Tibial artery (tissue), 4 donors: ENCODE measurements at places on chromosomes 3 and 15.

- H3K36me3 ChIP-seq = no peaks in the 10 kb centered on the region
- no peaks in the 10 kb centered on the region for H3K27me3 ChIP-seq
- DNase-seq = no peak
- H3K4me3 ChIP-seq = no peak overlapping the region
- no peak overlapping the region for H3K27ac ChIP-seq
Observed at GRCh38 chr3:29514912-29515311, 234.0 kb downstream of the RBMS3 start.

DNA sequence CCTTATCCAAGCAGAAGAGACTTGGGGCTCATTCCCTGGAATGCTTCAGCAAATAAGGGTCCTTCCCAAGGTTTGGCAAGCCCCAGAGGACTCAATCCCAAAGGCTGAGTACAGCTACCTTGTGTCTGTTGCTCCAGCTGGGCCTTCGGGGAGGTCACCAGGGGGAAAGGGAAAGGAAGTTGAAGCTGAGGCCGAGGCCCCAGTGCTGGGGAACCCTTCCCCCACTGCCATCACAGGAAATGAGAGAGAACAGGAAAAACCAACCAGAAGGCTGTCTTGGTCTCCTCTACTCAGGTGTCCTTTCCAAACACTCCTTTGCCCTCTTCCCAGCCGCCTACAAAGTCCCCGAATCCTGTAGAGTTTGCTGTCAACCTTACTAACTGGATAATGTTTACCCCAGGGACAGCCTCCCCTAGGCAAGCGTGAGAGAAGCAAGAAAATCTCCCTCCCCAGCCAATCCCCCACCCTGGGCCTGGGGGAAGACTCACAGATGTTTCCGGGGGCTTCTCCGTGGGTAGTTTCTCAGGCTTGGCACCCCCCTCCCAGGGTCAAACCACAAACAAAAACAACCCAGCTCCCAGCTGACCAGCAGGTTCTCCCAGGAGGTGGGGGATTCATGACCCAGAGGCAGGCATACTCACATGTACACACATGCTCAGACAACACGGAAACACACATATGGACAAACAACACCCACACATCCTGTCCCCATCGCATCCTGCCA, 5.5 kb downstream of the CSRNP1 start:
- peak overlapping the region; percentile 100 for H3K27ac ChIP-seq
- peak overlapping the region; percentile 42 for H3K4me3 ChIP-seq
- H3K4me1 ChIP-seq = peaks cover 54% of the 10 kb centered on the region
- H3K36me3 ChIP-seq = peaks cover 37% of the 10 kb centered on the region
- no peaks in the 10 kb centered on the region for H3K27me3 ChIP-seq

DNA sequence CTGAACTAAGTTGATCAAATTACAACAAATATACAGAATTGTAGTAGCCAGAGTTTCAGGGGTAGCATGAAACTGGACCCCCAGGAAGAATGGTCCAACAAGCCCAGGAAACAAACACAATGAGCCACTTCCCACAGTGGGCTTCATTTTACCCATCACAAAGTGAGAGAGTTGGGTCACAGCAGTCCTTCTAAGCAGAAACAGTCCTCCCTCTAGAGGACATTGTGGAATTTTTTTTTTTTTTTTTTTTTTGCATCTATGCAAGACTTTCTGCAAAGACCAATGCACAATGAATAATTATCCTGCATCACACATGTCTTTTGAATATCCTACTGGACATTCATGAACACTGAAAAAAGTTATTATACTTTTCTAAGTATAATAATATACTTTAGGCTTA, 73.8 kb upstream of the ATP13A5 start:
- H3K4me3 ChIP-seq = no peak overlapping the region
- H3K4me1 ChIP-seq = no peaks in the 10 kb centered on the region
- no peaks in the 10 kb centered on the region for H3K27me3 ChIP-seq
- DNase-seq = no peak

DNA sequence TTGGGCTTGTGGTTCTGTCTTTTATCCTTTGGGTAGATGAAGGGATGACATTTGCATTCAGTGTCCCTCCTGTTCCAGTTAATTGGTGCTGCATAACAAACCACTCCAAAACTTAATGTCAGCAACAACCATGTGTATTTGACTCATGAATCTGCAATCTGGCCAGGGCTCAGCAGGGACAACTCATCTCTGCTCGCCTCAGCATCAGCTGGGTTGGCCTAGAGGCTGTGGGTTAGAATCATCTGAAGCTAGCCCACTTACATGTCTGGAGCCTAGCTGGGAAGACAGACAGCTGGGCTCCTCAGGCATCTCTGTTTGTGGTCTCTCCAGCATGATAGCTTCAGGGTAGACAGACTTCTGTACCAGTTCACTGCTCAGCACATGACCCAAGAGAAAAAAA, 92.0 kb downstream of the TMEM108 start:
- no peaks in the 10 kb centered on the region for H3K27me3 ChIP-seq
- no peak overlapping the region for H3K27ac ChIP-seq
- H3K36me3 ChIP-seq = no peaks in the 10 kb centered on the region
- H3K4me3 ChIP-seq = no peak overlapping the region
- no peaks in the 10 kb centered on the region for H3K4me1 ChIP-seq

GRCh38 chr3:29240248-29240647, 40.6 kb upstream of the RBMS3 start:
- H3K4me3 ChIP-seq = no peak overlapping the region
- no peak for DNase-seq
- H3K27me3 ChIP-seq = no peaks in the 10 kb centered on the region
- H3K27ac ChIP-seq = no peak overlapping the region
- H3K36me3 ChIP-seq = no peaks in the 10 kb centered on the region

GRCh38 chr3:180058238-180058637, 21.5 kb upstream of the PEX5L start:
- no peak overlapping the region for H3K4me3 ChIP-seq
- no peak for DNase-seq
- H3K4me1 ChIP-seq = no peaks in the 10 kb centered on the region
- H3K36me3 ChIP-seq = no peaks in the 10 kb centered on the region
- H3K27ac ChIP-seq = no peak overlapping the region

GRCh38 chr3:112687211-112687610, 46.3 kb upstream of the CCDC80 start:
- H3K36me3 ChIP-seq = no peaks in the 10 kb centered on the region
- H3K4me3 ChIP-seq = no peak overlapping the region
- no peaks in the 10 kb centered on the region for H3K4me1 ChIP-seq
- no peaks in the 10 kb centered on the region for H3K27me3 ChIP-seq
- no peak overlapping the region for H3K27ac ChIP-seq

- H3K27me3 ChIP-seq = no peaks in the 10 kb centered on the region
- H3K4me1 ChIP-seq = no peaks in the 10 kb centered on the region
- no peaks in the 10 kb centered on the region for H3K36me3 ChIP-seq
- H3K27ac ChIP-seq = no peak overlapping the region
Observed at GRCh38 chr3:54633444-54634121, 294.3 kb downstream of the LRTM1 start.

DNA sequence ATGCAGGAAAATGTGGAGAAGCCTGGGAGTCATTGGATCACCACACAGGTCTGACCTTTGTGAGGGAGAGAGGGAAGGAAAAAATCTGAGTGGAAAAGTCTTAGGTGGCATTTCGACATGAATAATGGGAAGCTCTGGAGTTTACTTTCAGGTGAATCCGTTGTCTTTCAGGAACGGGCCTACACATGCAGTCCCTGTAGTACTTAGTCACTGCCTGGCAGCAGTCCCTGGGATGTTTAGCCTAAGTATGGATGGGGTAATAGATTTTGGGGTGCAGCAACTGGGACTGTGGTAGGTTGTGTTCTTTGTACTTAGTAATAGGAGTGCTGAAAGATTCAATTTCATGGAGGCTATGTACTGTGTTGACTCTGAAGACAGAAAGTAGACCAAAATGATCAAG, 227.5 kb upstream of the EPHA3 start:
- H3K4me3 ChIP-seq = no peak overlapping the region
- H3K36me3 ChIP-seq = no peaks in the 10 kb centered on the region
- no peaks in the 10 kb centered on the region for H3K27me3 ChIP-seq
- no peak overlapping the region for H3K27ac ChIP-seq
- DNase-seq = no peak

DNA sequence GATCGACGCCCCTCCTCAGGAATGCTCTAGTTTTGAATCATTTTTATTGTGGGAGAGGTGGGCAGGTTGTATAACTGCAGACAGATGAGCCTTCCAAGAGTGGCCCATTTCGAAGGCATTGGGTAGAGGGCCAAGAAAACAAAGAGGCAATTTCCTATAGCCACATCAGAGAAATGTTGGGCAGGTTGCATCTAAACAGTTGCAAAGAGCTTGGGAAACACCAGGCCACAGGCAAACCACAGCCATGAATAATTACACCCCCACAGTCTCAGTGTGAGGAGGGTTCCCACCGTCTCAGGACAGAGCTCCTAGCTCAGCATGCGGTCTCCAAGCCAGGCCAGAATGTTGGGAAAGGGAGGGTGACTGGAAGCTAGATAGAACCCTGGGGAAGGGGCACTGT, 257.3 kb downstream of the ABHD5 start:
- no peaks in the 10 kb centered on the region for H3K36me3 ChIP-seq
- H3K27me3 ChIP-seq = no peaks in the 10 kb centered on the region
- H3K27ac ChIP-seq = no peak overlapping the region
- no peak for DNase-seq
- no peak overlapping the region for H3K4me3 ChIP-seq

DNA sequence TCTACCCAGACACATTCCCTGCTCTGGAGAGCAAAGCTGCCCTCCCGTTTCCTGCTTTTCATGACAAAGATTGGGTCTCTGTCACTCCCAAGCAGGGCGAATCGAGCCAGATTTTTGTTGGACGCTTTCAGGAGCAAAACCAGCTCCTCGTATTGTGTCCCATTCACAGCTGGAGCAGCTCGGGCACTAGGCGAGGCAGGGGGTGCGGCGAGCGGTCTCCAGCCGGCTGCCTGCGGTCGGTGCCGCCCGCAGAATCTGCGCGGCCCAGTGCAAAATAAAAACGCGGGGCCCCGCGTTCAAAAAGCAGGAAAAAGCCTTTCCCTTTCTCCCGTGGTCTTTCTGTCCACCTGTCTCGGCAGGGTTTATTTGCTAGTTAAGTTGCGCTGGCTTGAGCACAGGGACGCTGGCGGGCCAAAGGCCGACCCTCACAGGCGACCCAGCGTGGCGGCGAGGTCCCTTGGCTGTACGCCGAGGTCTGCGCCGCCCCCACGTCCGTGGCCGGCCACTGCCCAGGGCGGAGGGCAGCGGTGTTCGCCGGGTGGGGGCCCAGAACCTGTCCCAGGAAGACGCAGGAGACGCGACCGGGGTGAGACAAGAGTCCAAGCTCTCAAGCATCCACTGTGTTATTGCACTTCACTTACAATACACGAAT, 71.2 kb downstream of the CYP19A1 start:
- H3K27ac ChIP-seq = peak overlapping the region; percentile 62
- no peaks in the 10 kb centered on the region for H3K27me3 ChIP-seq
- H3K4me1 ChIP-seq = peaks cover 21% of the 10 kb centered on the region
- peak overlapping the region; percentile 59 for H3K4me3 ChIP-seq
- DNase-seq = no peak
- no peaks in the 10 kb centered on the region for H3K36me3 ChIP-seq

DNA sequence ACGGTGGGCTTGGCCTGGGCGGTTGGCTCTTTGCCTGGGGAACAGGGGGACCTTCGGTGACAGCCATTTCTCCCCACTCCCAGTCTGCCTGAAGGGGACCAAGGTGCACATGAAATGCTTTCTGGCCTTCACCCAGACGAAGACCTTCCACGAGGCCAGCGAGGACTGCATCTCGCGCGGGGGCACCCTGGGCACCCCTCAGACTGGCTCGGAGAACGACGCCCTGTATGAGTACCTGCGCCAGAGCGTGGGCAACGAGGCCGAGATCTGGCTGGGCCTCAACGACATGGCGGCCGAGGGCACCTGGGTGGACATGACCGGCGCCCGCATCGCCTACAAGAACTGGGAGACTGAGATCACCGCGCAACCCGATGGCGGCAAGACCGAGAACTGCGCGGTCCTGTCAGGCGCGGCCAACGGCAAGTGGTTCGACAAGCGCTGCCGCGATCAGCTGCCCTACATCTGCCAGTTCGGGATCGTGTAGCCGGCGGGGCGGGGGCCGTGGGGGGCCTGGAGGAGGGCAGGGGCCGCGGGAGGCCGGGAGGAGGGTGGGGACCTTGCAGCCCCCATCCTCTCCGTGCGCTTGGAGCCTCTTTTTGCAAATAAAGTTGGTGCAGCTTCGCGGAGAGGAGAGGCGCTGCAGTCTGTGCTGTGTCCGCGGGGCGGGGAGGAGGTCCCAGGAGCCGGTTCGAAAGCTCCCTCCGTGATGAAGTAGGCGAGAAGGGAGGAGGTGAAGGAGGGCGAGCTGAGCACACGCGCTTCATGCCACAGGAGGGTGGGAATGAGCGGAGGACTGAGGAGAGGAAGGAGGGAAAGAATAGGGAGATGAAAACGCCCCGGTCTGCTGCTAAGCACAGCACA, 9.6 kb downstream of the CLEC3B start:
- peaks cover 22% of the 10 kb centered on the region for H3K4me1 ChIP-seq
- H3K27me3 ChIP-seq = no peaks in the 10 kb centered on the region
- peak overlapping the region; percentile 72 for H3K27ac ChIP-seq
- H3K36me3 ChIP-seq = peaks cover 5% of the 10 kb centered on the region
- DNase-seq = no peak
- H3K4me3 ChIP-seq = peak overlapping the region; percentile 48

DNA sequence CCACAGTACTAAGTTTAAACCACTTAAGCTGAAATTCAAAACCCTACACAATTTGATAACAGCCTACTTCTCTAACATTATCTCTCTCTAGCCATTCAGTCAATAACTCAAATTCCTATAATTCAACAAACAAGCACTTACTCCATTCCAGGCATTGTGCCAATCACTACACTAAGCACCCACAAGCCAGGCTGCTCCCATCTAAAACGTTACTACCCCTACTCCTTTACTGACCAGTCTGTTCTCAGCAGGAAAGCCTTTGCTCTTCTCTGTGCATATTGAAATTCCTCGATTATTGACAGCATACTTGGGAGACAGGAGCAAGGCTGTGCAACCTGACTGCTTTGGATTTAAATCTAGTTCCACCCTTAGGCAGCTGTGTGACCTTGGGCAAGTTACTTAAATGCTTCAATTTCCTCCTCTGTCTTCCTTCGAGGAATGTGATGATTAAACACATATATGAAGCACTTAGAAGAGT, 177.2 kb upstream of the THBS1 start:
- H3K4me3 ChIP-seq = no peak overlapping the region
- no peaks in the 10 kb centered on the region for H3K36me3 ChIP-seq
- no peaks in the 10 kb centered on the region for H3K4me1 ChIP-seq
- H3K27me3 ChIP-seq = no peaks in the 10 kb centered on the region
- H3K27ac ChIP-seq = no peak overlapping the region

DNA sequence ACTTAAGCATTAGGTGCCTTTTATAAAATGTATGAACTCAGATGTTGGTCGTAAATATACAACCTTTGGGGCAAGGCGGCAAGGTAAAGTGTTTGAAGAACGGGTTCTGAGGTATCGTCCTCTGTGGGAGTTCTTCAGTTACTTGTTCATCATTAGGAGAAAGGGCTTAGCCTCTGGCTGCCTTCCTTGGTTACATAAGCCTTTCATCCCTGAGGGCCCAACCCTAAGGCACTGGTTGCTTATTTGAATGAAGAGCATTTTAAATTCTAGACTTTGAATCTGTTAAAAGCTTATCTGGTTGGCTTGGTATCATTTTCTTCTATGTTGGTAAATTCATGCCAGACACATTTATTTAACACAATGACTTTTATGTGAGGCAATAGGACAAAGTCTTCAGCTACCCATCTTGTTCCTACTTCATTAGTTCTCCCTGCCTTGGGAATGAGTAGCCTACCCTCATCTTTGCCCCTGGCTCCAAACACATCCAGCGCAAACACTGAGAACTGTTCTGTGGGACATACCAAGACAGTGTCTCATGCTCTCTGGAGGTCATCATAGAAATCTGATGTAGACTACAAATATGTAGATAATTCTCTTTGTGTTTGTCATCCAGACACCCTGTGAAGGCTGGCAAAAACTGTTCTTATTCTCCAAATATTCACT, 12.4 kb upstream of the CCDC80 start:
- DNase-seq = peak; percentile 28
- H3K27ac ChIP-seq = peak overlapping the region; percentile 57
- no peaks in the 10 kb centered on the region for H3K27me3 ChIP-seq
